Activated T-cell treated with anti-CD3 and anti-CD28 coated beads, Interleukin-2, amount 50 U/mL, for 24 hours (primary cell): ENCODE measurements at places on chromosomes 5 and 9.
A peak's percentile ranks its signal among the peaks of the same experiment; 100 is the strongest.

- DNase-seq, result peak; percentile 68
Measured at GRCh38 chr9:124285903-124286291, 28.1 kb downstream of the NEK6 start.

GRCh38 chr9:123974471-123974870, 37.1 kb upstream of the LHX2 start:
- DNase-seq, result no peak

DNA sequence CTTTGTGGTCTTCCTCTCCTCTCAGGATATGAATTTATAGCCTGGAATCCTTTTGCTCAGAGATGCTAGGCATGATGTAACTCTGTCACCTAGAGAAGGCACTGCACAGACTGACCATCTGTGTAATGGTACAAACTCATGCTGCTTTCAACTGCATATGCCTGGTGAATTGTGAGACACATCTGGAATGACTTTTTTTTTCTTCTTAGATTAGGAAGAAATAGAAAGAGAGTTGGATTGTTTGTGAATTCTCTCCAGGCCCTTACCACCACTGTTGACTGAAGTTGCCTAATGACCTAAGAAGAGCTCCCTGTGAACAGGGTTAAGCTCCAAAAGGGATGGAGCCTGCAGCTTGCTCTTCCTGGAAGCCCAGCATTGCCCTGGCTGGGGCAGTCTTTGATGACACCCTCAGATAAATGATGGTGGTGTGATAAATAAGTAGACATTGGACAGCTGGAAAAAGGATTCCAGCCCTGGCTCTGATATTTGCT, 47.8 kb upstream of the TRIM32 start:
- DNase-seq, result no peak

GRCh38 chr5:89722538-89722937, 687.0 kb downstream of the CETN3 start:
- DNase-seq, result no peak

GRCh38 chr5:90562341-90562740, 3.7 kb downstream of the ADGRV1 start:
- no peak for DNase-seq

DNA sequence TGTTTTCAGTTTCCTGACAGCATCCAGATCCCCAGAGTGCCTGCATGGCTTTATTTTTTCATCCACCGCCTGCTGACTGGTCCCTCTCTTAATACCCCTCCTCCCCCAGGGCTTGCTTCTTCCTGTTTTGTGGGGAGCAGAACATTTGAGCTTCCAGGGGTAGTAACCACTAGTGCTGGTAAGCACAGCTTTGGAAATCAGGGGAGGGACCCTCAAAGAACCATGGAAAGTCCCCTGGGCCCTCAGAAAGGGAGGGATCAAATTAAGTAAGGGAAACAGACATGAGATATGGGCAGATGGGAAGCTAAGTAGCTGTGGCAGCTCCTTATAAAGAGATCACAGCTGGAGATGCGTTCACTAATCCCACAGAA, 26.8 kb downstream of the GRIA1 start:
- no peak for DNase-seq

DNA sequence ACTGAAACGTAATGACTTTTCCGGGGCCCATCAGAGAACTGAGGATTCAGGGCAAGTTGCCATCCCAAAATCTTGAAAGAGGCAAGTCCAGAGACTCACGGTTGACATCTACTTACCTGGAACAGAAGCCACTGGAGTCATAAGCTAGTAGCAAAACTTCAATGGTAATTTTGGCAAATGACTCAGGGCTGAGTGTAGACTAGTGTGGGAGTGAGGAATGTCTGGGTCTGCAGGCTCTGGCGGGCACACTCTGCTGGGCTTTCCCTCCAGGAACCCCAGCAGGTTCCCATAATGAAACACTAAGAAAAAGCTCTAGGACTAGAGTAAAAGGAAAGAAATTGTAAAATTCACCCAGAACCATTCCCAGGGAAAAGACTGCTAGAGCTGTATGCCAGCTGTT, 122.9 kb upstream of the NFIL3 start:
- DNase-seq, result no peak

- no peak for DNase-seq
Measured at GRCh38 chr5:103366918-103367549, 108.5 kb downstream of the MACIR start.

GRCh38 chr9:79817438-79818004, 245.8 kb downstream of the TLE4 start:
- DNase-seq, result no peak

- DNase-seq, result no peak
Measured at GRCh38 chr9:35067056-35067455, 5.4 kb downstream of the VCP start.

- DNase-seq, result no peak
Measured at GRCh38 chr5:160473681-160474080, 52.0 kb downstream of the PTTG1 start.

DNA sequence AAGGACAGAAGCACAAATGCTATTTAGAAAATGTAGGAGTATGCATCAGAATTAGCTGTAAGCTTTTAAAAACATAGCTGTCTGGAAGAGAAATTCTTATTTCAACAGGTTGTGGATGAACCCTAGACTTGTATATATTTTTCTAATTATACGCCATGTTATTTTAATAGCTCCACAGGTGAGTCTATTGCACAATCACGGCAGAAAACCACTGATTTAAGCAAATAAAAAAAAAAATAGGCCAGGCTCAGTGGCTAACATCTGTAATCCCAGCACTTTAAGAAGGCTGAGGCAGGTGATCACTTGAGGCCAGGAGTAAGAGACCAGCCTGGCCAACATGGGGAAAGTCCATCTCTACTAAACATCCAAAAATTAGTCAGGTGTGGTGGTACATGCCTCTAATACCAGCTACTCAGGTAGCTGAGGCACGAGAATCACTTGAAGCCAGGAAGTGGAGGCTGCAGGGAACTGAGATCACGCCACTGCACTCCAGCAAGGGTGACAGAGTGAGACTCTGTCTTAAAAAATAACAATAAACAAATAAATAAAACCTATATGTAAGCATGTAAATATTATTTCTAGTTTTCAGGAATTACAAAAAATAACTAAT, 11.7 kb downstream of the TRIM23 start:
- no peak for DNase-seq

DNA sequence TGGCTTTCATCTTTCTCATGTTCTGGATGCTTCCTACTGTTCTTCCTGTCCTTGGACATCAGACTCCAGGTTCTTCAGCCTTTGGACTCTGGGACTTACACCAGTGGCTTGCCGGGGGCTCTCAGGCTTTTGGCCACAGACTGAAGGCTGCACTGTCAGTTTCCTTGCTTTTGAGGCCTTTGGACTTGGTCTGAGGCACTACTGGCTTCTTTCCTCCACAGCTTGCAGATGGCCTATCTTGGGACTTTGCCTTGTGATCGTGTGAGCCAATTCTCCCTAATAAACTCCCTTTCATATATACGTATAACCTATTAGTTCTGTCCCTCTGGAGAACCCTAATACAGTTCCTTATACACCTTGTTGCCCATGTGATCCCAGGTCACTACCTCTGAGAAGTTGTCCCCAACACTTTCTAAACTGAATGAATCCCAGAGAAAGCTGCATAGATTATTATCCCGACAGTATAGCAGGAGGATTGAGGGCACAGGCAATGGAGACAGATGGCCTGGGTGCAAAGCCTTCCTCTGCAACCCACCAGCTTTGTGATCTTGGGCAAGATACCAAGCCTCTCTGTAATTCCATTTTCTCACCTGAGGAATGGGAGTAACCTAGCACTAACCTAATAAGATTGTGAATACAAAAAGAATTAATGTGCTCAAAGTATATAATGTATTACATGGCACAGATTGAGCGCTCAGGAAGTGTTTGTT, 449.6 kb upstream of the BRINP1 start:
- DNase-seq, result no peak

DNA sequence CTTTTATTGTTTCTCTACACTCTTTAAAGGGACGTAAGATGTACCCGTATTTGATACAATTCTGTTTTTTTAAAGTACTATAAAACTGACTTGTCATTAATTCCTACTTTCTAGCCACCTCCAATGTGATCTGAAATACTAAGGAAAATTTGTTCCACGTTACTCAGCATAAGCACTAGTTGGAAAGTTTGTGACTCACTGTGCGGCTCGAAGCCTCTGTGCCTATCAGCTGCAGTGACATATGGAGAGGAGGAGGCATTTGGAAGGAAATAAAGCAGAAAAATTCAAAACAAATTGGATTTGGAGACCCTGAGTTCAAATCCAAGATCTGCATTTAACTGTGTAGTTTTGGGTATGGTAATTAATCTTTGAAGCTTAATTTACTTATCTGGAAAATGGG, 339.3 kb downstream of the BRINP1 start:
- no peak for DNase-seq

- DNase-seq, result no peak
Measured at GRCh38 chr5:126851501-126852011, 74.6 kb downstream of the LMNB1 start.
